Activated T-helper 9 cell treated with anti-CD3 and anti-CD28 coated beads, Interleukin-2, amount 50 U/mL, for 16 hours (primary cell): ENCODE measurements at places on chromosomes 11 and 22.

GRCh38 chr22:43511276-43511910, 99.6 kb downstream of the MPPED1 start:
- DNase-seq, result no peak

GRCh38 chr11:124167826-124168231, 15.3 kb upstream of the OR10D3 start:
- no peak for DNase-seq

DNA sequence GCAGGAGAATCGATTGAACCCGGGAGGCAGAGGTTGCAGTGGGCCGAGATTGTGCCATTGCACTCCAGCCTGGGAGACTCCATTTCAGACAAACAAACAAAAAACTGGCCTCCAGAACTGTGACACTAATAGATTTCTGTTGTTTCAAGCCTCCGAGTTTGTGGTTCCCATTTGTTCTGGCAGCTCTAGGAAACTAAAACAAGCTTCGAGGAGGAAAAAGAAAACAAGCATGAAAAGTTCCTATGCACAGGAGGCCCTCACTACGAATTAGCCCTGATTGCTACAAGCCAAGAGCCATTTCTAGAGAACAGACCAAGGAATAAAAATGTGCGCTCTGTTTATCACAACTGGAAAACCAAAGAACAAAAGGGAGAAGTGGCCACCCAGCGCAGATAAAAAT, 47.8 kb upstream of the SHANK2 start:
- no peak for DNase-seq

DNA sequence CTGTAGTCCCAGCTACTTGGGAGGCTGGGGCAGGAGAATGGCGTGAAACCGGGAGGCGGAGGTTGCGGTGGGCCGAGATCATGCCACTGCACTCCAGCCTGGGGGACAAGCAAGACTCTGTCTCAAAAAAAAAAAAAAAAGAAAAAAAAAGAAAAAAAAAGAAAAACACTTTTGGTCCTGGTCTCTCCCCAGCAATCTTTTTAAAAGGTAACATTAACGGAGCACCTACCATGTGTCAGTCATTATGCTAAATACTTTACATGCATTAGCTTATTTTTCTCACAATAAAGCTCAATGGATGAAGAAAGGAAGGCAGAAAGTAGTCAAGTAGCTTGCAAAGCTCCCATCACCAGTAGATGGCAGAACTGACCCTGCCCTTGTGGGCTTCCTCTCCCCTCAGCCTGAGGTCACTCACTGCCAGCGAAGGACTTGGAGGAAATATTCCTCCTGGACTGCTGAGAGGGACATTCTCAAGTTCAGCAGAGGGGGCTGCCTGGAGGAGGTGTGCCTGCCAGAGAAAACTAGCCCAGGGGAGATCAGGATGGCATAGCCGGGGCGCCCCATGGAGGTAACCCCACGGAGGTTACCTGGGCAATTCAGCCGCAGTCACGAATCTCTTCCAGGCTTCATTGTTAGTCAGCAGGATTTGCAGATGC, 15.5 kb downstream of the APOL3 start:
- DNase-seq, result no peak

DNA sequence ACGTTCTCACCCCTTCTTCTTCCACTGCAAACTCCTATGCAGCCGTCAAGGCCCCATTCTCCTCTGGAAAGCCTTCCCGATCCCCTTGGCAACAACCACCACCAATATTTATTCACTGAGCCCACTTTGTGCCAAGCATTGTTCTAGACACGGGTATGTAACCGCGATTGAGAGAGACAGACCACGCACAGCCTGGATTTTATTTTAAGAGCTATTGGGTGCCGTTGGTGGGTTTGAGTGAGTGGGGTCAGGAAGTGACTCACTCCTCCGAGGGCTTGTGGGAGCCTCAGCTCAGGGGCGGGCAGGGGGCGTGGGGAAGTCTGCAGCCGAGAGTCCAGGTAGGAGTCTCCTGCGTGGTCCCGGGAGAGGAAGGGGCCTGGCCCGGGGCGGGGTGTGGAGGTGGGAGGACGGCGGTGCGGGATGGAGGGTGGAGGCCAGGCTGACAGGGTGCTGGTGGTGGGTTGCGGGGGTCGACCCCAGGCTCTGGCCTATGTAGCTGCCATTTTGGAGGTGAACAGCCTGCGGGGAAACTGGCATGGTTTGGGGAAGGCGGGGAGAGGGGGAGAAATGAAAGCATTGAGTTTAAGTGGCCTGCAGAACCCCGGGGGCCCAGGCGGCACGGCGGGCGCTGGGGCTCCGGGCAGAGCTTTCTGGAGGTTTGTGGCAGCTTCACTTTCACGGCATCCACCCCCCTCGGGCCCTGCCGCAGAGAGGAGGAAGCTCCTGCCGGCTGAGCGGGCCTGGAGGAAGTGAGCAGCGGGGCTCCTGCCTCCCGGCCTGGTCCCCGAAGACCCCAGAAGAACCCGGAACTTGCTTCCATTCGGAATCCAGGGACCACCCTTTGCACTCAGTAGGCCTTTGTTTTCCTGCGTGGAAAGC, 547 bp downstream of the PARVG start:
- DNase-seq, result peak; percentile 53

DNA sequence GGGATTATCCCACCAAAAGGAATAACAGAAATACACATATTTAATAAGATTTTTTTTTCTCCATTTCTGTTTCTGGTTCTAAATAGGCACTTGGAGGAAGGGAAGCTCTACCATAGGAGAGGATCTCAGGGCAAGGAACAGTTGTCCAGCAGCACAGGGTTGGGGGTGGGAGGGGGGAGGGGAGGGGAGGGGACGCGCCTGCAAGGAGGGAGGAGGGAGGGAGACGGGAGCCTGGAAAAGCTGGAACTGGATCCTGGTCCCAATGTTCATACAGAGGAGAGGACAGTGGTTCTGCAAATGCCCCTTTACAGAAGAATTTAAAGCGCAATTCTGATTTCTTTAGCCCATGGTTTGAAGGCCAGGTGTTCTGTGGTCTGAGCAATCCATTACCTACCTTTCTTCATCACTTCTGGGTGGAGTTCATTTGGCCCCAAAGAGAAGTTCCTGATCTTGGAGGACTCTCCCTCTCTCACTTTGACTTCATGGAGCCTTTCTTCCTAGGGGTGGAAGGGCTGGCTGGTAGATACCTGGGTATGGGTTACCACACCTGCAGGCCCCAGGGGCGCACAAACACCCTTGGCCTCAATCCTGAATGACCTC, 348.9 kb upstream of the NCAM1 start:
- DNase-seq, result no peak

DNA sequence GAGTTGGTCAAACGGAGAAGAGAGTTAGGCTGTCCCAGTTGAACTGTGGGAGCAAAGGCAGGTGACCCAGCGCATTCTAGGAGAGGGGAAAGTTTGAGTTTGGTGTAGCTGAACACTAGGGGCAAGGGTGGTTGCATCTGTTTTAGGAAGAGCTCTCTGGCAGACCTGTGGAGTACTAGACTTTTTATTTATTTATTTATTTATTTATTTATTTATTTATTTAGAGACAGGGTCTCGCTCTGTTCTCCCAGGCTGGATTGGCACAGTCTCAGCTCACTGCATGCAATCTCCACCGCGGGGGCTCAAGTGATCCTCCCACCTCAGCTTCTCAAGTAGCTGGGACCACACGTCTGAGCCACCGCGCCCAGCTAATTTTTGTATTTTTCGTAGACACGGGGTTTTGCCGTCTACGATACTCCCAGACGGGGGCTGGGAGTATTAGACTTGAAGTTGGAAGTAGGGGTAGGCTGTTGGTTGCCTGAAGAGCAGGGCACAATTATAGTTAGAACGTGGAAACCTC, 950 bp upstream of the ACER3 start:
- DNase-seq, result no peak

DNA sequence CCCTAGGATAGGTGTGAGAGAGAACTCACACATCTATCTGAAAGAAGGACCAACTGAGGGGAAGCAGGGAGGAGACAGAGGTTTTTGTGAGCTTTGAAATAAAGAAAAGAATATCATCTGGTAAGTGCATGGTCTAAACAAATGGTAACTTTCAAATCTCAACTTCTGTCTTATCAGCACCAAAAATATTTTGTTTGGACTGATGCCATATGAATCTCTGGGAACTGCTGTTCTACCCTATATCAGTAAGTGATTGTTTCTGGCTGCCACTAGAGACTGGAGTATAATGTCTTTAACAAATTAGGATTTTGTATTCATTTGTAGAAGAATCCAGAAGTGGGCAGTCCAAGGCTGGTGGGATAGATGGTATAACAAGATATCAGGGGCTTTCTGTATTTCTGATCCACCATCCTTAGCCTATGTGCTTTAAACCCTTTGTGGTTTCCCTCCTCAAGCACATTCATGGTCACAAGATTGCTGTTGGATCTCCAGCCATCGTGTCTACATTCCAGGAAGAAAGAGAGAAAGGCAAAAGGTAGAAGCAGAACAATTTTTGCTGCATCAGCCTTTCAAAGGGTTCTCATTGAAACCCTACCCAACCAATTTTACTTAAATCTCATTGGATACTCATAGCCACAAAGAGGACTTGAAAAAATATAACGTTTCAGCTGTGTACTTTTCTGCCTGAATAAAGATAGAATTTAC, 4.7 kb downstream of the HEPHL1 start:
- DNase-seq, result no peak

GRCh38 chr22:44463151-44463550, 34.9 kb downstream of the RTL6 start:
- DNase-seq, result no peak

DNA sequence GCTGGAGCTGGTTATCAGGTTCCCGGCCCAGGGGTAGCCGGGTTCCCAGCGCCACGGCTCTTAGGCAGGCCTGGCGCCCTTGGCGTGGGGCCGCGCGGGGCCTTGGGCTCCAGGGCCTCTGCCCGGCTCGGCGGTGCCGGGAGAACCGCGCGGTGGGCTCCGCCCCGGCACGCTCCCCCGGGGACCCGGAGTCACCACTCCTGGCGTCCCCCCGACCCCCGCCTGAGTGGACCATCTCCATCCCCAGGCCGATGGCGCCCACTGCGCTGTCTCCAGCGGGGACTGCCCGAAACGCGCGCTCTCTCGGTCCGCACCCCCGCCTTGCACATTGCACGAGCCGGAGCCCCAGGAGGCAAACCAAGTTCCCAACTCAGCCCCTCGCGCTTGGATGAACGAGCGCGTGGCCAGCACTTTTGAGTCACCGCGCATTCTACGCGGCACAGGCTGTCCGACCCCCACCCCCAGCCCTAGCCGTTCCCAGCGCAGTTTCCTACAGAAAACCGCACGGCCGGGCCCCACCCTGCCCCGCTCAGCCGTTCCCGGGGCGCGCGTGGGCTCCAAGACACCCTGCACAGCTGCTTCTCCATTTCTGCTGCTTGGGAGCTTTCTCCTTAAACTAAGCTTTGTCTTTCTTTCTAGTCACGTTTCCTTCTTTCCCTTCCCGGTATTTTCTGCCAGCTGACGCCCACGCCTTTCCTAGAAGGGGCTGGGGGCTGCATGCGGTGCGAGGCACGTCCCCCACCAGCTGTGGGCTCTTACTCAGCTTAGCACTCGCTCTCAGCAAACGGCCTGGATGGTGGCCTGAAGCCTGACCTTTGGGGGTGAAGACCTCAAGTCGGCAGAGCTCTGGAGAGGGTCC, 650 bp upstream of the CHID1 start:
- peak; percentile 27 for DNase-seq

GRCh38 chr11:63574856-63575602, 11.8 kb upstream of the PLAAT2 start:
- DNase-seq, result no peak

- DNase-seq, result no peak
Observed at GRCh38 chr22:25051073-25051472, 98.6 kb downstream of the KIAA1671 start.

- no peak for DNase-seq
Observed at GRCh38 chr11:70142221-70142875, 60.7 kb upstream of the FADD start.

GRCh38 chr22:40202225-40202944, 24.7 kb downstream of the TNRC6B start:
- DNase-seq, result no peak

DNA sequence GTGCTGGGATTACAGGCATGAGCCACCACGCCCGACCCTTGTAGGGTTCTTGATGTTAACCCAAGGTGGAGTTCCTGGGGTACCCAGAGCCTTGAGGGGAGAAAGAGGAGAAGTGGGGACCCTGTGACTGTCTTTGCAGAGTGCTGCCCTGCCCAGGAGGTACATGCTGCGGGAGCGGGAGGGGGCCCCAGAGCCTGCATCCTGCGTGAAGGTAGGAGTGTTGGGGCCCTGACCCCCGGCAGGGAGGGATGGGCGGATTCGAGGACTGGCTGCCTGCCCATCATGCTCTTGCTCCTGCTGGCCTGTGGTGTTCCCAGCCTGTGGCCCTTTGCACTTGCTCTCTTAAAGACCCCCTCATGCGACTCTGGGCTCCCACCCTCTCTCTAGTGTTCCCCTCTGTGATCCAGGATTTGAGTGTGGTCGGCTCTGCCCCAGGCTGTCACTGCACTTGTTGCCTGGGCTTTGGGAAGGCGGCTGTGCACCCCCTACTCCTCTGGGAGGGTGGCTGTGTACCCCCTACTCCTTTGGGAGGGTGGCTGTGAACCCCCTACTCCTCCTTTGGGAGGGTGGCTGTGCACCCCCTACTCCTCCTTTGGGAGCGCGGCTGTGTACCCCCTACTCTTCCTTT, 4.5 kb downstream of the SCO2 start:
- no peak for DNase-seq

DNA sequence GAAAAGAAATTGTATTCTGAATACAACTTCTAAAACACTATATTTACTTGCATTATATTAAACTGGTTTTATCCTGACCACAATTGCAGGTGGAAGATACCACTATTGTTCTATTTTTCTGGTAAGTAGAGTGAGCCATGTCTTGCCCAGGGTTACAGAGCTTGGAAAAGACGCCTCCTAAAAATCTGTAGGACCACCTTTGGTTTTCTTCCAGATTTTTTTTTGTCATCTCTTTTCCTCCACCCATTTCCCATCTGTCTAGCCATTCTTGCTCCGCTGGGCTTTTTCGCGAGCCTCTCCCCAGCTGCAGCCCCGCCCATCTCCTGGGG, 294 bp upstream of the MTMR3 start:
- no peak for DNase-seq

DNA sequence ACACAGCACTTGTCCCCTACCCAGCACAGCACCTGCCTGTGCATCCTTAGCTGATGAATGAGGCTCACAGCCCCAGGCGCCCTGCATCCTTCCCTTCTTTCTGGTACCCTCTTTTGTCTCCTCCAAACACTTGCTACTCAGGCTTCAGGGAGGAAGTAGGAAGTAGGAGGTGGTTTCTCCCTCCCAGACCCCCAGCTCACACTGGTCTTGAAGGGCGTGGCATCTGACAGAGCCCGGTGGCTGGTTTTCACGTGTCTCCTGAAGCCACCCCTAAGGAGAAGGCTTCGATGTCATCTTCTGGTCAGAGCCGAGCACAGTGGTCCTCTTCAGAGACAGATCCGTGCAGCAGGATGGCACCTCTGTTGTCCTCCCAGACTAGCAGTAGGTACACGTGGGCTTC, 109.8 kb downstream of the PTPRJ start:
- DNase-seq, result no peak
